ENCODE measurements at places on chromosomes 7 and 10.

- DNase-seq, result no peak
Observed at GRCh38 chr7:55573234-55573900, 1.1 kb upstream of the VOPP1 start.

DNA sequence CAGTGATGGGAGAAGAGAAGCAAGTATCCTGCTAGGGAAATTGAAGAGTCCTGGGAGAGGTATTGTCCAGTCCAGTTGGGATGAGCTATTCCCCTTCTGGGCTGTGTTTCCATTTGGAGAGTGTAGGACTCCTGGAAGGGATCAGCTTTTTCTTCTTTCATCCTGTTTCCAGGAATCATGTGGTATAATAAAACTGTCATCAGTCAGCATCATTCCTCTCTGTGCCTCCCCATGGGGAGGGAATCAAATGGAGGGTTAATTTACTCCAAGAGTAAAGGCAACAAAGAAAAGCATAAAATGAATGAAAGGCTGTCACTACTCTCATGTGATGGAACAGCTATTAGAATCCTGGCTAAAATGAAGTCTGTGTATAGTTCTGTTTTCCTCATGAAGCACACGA lies 429.9 kb downstream of the SORCS3 start:
- DNase-seq, result no peak

DNA sequence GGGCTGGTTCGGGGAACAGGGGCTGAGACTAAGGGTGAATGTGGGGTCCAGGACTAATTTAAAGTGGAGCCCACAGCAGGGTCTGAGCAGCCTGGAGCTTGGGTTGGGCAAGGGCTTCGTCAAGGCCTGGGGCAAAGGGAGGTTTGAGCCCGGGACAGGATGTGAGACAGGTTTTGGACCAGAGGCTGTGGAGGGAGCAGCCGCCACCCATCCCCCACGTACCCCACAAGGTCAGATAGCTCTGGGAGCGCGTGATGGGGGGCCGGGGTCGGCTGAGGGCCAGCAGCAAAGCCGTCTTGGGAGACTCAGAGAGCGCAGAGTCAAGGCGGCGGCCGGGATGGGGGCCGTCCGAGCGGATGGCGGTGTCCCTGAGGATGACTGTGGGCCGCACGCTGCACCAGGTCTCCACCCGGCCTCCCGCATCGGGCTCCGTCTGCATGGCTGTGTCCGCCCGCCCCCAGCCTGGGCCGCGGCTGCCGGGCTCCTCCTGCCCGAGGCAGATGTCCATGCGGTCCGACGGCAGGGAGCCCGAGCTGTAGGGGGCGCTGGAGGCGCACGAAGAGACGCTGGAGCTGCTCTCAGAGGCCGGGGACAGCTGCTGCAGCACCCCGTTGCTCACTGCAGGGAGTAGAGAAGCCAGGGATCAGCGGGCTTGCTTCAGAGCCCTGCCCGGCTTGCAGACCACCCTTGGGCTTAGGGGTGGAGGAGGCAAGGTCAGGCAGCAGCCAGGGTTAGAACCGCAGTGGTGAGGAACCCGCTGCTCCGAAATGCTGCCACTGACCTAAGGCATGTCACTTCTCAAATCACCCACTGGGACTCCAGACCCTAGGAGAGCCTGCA lies 12.1 kb downstream of the PDZD7 start:
- peak; percentile 76 for DNase-seq

- DNase-seq, result no peak
Observed at GRCh38 chr7:116665332-116665996, 6.5 kb upstream of the MET start.

GRCh38 chr10:102139281-102140110 lies 6.7 kb downstream of the PPRC1 start:
- no peak for DNase-seq

DNA sequence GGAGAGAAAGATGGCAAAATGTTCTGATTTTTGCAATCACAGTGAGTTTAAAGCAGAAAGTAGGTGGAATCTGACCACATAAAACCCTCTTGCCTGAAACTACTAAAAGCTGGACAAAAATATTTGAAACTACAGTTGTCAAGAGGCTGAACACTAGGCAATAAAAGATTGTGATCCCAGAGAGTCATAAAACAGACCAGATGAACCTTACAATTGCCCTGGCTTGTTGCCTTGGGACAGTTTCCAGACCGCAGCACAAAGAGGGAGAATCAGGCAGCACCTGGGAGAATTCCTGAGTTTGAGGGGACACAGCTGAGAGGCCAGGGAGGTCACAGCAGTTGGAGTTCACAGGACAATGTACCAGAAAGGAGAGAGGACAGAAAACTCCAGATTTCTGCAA lies 107.3 kb upstream of the NANOS1 start:
- DNase-seq, result no peak

GRCh38 chr7:12709726-12710502 lies 22.5 kb downstream of the ARL4A start:
- no peak for DNase-seq

- DNase-seq, result no peak
Observed at GRCh38 chr7:111873963-111874690, 311.8 kb upstream of the IMMP2L start.

DNA sequence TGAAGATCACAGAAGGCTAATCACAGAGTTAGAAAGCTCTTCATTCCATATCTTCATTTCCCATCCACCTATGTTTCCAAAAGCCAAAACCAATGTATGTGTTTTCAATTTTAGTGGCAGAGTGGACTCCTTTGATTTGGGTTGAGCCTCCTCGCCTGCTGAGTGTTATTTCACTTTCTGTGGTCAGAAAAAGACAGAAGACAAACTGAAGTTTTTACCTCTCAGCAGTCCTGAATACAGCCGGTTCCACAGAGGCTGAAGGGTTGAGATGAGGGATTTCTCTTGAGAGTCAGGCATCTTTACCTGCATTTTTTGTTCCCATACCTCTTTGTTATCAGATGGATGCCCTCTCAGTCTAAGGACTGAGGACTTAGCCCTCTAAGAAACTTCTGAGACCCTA lies 659.6 kb downstream of the CCSER2 start:
- DNase-seq, result no peak

All from amniotic stem cell (primary cell).